SK-N-MC (cell line): ENCODE measurements at places on chromosomes 7 and 10.
A peak's percentile ranks its signal among the peaks of the same experiment; 100 is the strongest.

DNA sequence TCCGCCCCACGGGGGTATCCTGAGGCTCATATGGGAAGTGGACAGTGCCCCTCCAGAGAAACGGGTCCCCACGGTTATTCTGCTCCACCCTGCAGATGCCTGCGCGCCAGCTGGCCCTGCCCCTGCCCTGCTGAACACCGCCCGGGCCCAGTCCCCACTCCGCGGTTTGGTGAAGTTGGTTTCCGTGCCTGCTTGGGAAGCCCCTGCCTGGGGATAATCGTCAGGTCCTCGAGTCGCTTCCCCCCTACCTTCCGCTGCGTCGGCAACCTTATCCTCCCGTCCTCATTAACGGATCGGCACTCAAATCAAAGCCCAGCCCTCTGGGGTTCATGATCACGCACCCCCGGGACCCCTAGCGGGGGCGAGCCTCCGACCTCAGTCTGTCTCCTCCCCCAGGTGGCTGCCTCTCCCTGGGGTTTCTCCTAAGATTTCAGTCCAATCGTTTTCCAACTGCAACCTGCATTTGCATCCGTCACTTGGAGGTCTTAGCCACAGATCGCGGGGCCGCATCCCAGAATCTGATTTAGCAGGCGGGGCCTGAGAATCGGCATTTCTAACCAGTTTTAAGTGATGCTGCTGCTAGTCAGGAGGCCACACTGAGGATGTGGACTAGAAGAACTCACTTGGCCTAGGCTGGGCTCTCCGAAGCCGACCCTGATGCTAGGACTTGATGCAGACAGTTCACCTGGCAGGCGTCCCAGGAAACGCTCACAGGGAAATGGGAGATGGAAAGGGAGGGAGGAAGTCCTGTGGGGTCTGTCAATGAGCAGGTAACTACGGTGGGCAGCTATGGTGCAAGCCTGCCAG, 27.6 kb downstream of the WDR86 start:
- DNase-seq: no peak

- no peak for DNase-seq
These were observed 4.8 kb upstream of the TAX1BP1 start for GRCh38 chr7:27735165-27735564.

DNA sequence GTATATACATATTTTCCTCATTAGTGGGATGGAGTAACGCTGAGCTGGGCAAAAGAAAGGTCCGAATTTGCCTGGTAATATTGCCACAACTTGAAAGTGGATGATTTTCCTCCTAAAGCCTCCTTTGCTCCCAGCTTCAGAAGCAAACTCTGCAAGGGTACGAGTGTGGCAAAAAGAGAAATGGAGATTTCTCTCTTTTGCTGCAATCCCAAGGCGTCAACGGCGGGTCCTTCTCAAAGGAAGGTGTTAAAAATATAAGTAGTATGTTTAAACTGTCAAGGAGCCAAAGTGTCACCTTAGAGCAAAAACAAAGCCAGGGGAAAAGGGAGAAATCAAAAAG, 12.4 kb upstream of the HOXA2 start:
- DNase-seq: no peak

GRCh38 chr10:74645692-74646091, 180.7 kb upstream of the KAT6B start:
- no peak for DNase-seq

DNA sequence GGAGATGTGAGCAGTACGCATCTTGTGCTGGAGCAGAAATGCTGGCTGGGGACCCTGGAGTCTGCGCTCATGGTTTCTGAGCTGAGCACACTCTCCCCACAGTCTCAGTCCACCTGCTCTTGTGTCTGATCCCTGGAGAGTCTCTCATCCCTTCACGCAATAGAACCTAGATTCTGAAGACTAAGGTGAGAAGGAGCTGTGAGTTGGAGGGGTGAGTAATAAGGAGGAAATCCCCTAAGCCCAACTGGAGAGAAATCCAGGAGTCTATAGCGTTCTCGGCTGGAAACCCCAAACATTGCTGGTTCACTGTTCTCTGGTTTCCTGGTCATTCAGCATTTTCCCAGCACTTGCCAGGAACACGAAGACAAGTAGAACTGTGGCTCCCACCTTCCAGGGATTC, 68.3 kb upstream of the SMNDC1 start:
- DNase-seq: no peak

DNA sequence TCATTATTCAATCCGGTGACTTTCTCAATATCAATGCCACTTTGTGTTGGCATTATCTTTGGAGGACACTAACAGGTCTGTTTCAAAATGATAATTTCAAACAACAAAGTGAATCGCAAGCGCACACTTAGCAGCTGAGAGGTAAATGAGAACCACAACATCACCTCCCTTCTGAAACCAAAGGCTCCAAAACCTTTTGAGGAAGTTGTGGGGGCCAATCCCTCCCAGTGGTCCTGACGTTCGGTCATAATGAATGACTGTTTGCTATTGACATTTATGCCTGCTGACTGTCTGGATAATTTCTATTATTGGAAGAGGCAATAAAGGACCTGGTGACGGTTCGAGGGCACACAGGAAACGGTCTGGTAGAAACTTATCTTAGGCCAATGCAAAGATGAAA, 1.8 kb downstream of the ADARB2 start:
- DNase-seq: no peak

GRCh38 chr7:26853788-26854393, 10.5 kb downstream of the SKAP2 start:
- DNase-seq: peak; percentile 24

GRCh38 chr10:89926736-89927135, 225.3 kb downstream of the KIF20B start:
- DNase-seq: no peak

GRCh38 chr7:50476953-50477625, 26.9 kb upstream of the FIGNL1 start:
- no peak for DNase-seq

- DNase-seq: no peak
These were observed 4.1 kb upstream of the SFR1 start for GRCh38 chr10:104117839-104118323.

- no peak for DNase-seq
These were observed 1158.8 kb upstream of the SORCS1 start for GRCh38 chr10:108323274-108323798.

GRCh38 chr10:4144817-4145216, 359.8 kb upstream of the KLF6 start:
- DNase-seq: no peak

GRCh38 chr10:35236739-35237138, 99.6 kb upstream of the CCNY start:
- no peak for DNase-seq

GRCh38 chr7:120079704-120080103, 193.3 kb upstream of the KCND2 start:
- no peak for DNase-seq

GRCh38 chr10:80528901-80529300, 8.8 kb upstream of the SH2D4B start:
- DNase-seq: no peak

GRCh38 chr7:6167004-6167551, 105.3 kb downstream of the CYTH3 start:
- no peak for DNase-seq

DNA sequence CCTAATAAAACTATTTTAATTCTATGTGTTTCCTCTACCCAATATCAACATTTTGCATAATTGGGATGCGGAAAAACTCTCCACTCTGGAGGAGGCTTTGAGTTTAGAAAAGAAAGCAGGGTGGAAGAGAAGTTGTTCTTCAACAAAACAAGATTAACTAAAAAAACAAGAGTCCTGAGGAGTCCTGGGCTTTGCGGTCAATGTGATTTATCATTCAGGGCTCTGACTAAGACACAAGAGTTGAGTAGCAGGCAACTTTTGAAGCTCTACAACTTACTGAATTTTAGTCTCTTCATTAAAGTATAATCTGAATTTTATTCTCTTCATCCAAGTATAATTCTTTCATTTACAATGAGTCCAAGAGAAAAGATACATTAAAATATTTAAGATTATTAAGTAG, 18.3 kb upstream of the TMEM26 start:
- no peak for DNase-seq

GRCh38 chr10:125105155-125105554, 55.2 kb downstream of the CTBP2 start:
- DNase-seq: no peak

DNA sequence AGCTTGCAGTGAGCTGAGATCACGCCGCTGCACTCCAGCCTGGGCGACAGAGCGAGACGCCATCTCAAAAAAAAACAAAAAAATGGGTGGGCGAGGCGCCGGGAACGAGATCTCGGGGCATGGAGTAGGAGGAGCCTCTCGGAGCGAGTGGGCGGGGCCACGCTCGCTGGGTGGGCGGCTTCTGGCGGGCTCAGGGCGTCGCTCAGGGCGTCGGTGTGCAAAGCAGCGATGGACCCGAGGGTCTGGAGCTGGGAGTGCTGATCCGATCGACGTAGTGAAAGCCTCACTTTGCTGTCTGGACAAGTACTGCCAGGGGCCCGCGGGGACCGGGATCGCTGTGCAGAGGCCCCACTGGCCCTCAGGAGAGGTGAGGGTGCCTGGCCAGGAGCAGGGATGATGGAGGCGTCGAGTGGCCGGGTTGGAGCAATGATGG, 22.6 kb upstream of the AMZ1 start:
- no peak for DNase-seq

GRCh38 chr7:139153832-139154231, 44.3 kb upstream of the ZC3HAV1 start:
- DNase-seq: no peak

- no peak for DNase-seq
These were observed 4.3 kb upstream of the PCBD1 start for GRCh38 chr10:70892631-70893030.

- no peak for DNase-seq
These were observed 51.6 kb downstream of the PDGFA start for GRCh38 chr7:467856-468545.

- no peak for DNase-seq
These were observed 26.8 kb upstream of the CASD1 start for GRCh38 chr7:94482796-94483195.

GRCh38 chr10:126798649-126799048, 106.6 kb upstream of the DOCK1 start:
- DNase-seq: no peak

DNA sequence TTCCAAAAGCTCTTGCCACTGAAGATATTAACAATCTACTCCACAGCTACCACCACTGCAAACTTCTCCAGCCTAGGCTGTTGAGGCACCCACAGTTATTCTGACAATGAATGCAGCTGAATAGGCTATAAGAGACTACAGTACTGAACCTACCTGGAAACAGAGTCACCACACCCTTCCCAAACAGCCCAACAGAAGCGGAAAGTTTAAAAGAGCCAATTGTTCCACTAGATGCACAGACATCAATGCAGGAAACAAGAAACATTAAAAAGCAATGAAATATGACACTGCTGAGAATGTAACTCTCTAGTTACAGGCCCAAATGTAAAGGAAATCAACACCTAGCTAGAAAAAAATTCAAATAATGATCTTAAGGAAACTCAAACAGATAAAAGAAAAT, 64.5 kb upstream of the PLA2G12B start:
- DNase-seq: no peak

- no peak for DNase-seq
These were observed 136.5 kb downstream of the SFMBT2 start for GRCh38 chr10:7274293-7274692.

- DNase-seq: no peak
These were observed 1134.0 kb upstream of the LRRN3 start for GRCh38 chr7:109956916-109957315.

GRCh38 chr7:139358541-139359365, 941 bp upstream of the LUC7L2 start:
- no peak for DNase-seq
